ENCODE measurements at places on chromosomes 7 and 10.
A peak's percentile ranks its signal among the peaks of the same experiment; 100 is the strongest.

DNA sequence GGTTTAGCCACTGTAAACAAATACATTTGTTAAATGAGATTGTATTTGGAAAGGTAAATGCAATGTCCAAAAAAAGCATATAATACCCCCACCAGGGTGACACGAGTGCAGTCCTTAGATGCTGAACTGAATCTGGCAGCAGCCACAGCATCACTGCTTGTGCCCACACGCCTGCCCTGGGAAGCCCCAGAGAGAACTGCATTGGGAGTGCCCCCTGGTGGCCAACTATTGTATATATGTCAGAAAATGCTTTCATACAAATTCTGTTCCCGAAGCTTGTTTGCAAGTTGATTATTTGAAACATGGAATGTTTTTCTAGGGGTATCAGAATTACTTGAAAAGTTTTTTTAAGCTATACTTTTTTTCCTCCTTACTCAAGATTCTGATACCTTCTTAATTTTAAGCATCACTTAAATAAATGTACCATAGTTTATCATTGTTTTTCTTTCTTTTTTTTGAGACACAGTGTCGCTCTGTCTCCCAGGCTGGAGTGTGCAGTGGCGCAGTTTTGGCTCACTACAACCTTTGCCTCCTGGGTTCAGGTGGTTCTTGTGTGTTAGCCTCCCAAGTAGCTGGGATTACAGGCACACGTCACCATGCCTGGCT lies 50.1 kb downstream of the LANCL2 start:
- peak; percentile 38 for DNase-seq

GRCh38 chr10:26869528-26869927 lies 8.8 kb upstream of the ABI1 start:
- DNase-seq, result no peak

DNA sequence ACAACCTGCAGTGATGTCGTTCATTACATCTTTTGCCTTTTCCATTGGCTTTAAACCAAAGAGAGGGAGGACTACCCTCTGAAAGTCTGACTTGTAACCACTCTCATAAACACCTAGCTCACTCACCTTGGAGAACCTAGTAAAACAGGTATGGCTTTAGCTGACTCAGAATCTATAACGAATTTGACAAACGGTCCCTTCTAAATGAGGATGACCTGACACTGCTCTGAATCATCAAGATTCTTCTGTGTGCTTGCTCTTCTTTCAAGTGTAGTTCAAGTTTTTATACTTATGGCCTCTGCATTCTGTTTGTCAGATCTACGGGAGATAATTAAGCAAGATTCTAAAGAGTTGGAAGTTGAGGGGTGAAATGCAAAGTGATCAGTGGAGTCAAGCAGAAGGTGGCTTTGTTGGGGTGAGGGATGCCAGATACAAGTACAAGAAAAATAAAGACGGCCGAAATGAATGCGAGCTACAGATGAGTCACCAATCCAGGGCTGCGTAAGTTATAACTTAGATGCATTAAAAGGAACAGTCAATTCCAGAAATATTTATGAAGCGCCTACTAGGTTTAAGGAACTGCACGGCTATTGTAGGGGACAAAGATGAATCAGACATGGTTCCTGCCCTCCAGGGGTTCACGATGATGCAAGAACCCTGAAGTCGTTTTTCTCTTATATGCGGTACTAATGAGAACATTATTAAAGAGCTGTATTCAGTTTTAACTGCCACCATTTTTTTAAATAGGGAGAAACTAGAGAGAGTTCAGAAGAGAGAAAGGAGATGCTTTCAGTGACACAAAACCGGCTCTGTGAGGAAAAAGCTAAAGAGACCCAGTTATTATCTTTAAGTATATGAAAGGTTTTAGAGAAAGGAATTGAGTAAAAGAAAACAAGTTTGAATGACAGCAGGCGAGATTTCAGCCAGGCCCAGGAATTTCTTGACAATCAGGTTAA lies 6.5 kb downstream of the HIPK2 start:
- no peak for DNase-seq

GRCh38 chr10:69317175-69317604 lies 38.9 kb downstream of the HK1 start:
- no peak for DNase-seq

DNA sequence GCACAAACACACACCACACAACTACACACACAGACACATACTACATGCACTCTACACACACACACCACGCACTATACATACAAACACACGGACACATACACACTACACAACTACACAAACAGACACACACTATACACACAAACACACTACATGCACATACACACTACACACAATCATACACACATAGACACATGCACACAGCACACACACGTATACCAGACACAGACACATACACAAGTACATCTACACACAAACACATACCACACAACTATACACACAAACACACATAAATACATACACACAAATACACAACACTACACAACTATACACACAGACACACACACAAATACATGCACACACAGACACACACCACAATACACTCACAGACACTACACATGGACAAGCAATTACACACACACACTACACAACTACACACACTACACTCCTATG lies 4.6 kb downstream of the GPR15LG start:
- DNase-seq, result no peak

- DNase-seq, result no peak
Measured at GRCh38 chr10:59098831-59099452, 77.5 kb upstream of the PHYHIPL start.

- no peak for DNase-seq
Measured at GRCh38 chr10:132452651-132453469, 55.9 kb downstream of the PWWP2B start.

DNA sequence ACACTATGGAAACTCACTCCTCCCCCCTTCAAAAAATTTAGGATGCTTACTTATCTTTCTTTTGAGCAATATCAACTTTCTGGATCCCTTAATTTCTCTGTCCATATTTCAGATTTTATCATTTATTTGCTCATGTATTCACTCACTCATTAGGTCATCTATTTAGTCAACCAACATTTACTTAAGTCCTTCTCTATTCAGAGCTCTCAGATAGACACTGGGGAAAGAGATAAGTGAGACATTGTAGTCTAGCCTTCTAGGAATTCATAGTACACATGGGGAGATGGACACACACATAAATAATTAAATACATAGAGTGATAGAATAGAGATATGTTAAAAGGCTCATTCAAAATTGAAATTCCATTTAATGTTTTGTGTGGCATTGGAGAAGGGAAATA lies 9.2 kb downstream of the CPN1 start:
- no peak for DNase-seq

DNA sequence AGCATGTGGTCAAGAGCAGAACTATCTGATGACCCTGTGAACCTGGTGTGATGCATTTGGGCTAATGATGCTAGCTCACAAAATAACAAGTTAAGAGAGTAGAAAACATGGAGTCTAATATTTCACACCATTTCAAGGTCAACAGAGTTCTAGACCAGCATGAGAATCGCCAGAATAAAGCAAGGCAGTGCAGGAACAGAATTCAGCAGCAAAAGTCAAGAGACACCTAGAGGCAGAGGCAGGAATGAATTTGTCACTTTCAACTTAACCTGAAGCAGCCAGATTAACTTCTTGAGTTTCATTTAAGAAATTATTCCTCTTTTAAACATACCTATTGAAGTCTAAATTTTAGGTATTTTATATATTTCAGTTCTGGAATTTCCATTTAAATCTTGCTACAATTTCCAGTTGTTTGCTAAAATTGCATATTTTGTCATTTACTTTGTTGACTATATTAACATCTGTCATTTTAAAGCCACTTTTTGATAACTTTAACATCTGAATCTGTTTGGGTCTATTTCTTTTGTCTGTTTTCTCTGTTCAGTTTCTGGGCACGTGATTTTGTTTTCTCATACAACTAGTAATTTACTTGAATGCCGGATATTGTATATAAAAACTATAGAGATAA lies 44.2 kb upstream of the PRSS58 start:
- DNase-seq, result no peak

DNA sequence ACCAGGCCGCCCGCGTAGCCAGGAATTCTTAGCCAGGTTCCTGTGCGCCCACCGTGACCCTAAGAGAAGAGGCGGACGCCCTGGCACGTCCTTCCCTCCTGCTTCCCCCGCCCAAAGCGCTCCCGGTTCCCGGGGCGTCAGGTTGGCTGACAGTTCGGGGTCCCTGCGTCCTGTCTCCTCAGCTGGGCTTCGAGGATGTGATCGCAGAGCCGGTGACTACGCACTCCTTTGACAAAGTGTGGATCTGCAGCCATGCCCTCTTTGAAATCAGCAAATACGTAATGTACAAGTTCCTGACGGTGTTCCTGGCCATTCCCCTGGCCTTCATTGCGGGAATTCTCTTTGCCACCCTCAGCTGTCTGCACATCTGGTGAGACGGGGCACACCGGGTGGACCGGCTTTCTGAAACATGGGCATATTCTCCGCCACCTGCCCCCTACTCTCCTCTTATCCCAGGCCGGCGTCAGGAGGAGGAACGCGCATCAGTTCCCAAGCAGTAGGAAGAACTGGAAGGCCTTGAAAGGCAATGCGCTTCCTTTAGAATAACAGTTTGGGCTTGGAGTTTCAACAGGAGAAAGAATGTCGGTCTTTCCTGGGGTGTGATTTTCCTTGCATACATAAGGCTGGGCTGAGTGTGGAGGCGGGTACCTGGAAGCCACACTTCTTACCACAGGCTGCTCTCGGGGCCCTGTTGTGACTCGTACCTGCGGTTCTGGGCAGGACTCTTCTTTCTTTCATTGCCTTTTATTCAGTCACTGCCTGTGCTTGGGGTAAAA lies 728 bp downstream of the CAV2 start:
- DNase-seq, result no peak

DNA sequence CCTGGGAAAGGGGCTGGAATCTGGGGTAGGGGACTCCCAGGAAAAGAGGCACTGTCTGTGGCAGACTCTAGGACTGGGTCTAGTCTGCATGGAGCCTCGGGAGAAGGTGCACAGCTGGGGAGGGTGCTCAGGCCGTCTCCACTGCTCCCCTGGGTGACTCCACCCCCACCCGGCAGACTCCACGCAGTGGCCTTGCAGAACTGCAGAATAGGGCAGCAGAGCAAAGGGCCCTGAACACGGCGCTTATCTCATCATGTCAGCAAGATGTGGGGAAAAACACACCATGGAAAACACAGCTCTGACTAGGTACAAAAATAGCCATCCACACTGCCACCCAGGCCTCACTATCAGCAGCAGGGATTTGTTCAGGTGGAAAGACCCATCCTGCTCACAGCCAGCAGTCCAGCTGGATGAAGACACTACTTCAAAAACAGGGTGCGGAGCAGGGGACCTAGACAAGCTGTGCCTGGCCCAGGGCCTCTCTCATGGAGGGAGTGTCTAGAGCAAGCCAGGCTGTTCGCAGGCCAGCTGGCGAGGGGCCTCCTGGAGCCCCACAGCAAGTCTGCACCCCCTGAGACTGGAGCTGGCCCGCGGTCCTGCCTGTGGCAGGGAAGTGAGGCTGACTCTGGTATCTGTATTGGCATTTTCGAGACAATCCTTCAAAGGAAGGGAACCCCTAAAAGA lies 11.7 kb downstream of the MAT1A start:
- DNase-seq, result no peak

- DNase-seq, result no peak
Measured at GRCh38 chr10:493391-494148, 195.9 kb downstream of the DIP2C start.

DNA sequence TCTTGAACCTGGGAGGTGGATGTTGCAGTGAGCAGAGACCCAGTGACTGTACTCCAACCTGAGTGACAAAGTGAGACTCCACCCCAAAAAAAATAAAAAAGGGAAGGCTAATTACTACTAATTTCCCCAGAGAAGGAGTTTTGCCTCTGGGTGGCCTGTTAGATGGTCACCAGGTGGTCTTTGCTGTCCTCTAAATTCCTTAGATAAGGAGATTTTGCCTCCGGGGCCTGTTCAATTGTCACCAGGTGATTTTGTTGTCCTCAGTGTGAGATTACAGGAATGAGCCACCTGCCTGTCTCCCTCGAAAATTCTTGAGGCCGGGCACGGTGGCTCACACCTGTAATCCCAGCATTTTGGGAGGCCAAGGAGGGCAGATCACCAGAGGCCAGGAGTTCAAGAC lies 24.4 kb upstream of the ZMIZ2 start:
- no peak for DNase-seq

DNA sequence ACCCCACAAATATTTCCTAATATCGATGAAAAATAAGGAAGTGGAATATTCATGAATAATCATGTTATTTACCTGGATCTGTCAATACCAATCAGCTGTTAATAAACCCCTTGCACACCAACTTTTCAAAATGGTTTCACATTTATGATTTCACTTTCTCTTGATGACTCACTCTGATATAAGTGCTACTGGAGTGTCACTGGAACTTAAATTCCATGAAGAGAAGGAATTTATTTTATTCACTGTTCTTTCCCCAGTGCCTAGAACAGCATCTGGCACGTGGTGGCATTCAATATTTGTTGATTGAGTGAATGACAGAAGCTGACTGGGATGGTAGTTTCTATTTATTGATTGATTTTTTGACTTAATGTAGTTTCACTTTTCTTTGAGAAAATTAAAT lies 3.5 kb upstream of the ENO4 start:
- no peak for DNase-seq

DNA sequence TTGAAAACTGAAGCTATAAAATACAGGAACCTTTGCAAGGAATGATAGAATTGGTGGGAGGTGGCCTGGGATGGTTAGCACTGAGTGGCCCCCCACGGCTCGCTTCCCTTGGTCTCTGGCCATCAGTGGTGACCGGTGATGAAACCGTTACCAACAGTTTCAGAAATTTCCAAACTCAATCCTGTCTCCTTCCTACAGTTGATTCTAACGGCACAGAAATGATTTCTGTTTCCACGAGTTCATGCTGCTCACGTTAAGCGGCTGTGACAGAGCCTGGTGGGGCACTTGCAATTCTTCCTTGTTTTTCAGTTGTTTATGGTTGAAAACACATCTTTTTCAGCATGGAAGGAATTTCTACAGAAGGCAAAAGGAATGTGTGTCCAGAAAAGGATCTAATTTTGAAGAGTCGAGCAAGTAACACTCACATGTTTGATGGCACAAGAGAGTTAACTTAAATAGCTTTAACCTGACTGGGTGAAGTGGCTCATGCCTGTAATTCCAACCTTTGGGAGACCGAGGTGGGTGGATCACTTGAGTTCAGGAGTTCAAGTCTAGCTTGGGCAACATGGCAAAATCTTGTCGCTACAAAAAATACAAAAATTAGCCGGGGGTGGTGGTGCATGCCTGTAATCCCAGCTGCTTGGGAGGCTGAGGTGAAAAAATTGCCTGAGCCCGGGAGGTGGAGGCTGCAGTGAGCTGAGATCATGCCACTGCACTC lies 100.1 kb downstream of the DNAJB6 start:
- peak; percentile 27 for DNase-seq

- no peak for DNase-seq
Measured at GRCh38 chr7:73373741-73374140, 45.8 kb downstream of the FKBP6 start.

DNA sequence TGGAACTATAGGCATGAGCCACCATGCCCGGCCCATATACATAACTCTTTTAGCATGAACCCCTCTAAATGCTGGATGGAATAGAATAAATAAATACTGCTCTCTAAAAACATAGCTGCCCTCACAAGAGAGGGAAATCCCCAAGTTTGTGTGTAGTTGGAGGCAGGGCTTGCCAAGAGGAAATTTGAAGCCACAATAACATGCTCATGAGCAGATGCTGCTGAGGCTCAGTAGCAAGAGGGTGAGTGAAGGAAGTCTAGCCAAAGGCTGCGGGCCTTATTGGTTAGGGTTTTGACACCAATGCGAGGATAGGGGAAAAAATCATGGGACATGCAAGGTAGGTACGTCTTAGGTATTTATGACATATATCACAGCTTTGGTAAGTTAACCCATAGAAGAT lies 17.3 kb downstream of the TPK1 start:
- DNase-seq, result no peak

- no peak for DNase-seq
Measured at GRCh38 chr10:133224756-133225372, 5.2 kb upstream of the UTF1 start.

- no peak for DNase-seq
Measured at GRCh38 chr7:155293721-155294510, 3.8 kb upstream of the INSIG1 start.
